Fibroblast of skin of left quadriceps (primary cell): ENCODE measurements at places on chromosomes 12 and 14.

DNA sequence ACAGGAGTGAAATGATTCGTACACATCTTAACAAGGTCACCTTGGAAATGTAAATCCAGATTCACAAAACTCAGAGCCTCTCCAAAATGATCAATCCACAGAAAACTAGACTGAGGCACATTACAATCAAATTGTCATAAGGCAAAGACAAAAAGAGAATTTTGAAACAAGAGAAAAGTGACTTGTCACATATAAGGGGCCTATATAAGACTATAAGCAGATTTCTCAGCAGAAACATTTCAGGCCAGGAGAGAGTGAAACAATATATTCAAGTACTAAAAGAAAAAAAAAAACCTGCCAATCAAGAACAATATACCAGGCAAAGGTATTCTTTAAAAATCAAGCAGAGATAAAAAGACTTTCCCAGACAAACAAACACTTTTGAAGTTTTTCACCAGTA, 429.1 kb downstream of the BCAT1 start:
- DNase-seq, result no peak

- no peak for DNase-seq
These were observed 467.8 kb downstream of the NRXN3 start for GRCh38 chr14:78637908-78638475.

GRCh38 chr12:15200641-15201040, 20.6 kb downstream of the RERG start:
- DNase-seq, result no peak

GRCh38 chr12:14199455-14200198, 165.9 kb upstream of the ATF7IP start:
- DNase-seq, result no peak

DNA sequence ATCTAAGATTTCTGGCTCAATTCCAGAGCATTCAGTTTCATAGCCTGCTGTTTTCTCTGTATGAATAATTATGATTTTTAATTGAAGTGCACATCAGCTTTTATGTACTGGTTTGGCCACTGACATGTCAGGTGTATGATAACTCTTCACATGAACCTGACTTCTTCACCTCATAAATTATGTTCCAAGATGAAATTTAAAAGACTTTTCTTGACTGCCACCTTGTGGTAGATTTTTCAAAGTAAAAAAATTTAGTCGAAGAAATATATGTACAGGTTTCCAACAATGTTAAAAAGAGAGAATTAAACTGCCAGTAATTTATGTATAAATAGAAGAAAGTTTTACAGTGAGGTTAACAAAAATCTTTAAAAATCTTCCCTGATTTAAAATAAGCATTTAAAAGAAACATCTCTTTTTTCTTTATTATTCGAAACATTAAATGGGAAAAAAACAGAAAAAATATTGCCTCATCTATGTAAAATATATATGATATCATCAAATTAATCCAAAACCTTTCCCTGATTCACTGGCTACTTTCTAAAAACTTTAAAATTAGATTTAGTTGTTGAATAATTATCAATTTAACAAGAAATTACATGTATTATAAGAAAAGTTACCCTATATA, 124.9 kb upstream of the ATXN7L3B start:
- DNase-seq, result no peak

- DNase-seq, result no peak
These were observed 25.3 kb downstream of the PRPF40B start for GRCh38 chr12:49648712-49649003.

- DNase-seq, result no peak
These were observed 635.4 kb upstream of the ATXN7L3B start for GRCh38 chr12:73902260-73902659.

DNA sequence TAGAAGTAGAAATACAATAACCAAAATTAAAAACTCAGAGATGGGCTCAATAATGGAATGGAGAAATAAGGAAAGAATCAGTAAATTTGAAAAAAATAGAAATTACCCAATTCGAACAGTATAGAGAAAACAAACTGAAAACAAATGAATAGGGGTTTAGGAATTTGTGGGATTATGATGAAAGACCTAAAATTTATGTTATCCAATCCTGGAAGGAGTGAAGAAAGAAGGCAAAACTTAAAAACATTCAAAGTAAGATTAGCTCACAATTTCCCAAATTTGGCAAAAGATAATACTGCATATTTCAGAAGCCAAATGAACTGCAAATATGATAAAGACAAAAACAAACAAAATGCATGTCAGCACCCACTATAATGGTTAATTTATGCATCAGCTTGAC, 177.1 kb downstream of the CCDC91 start:
- no peak for DNase-seq

GRCh38 chr12:998020-998874, 7.2 kb downstream of the ERC1 start:
- DNase-seq, result no peak

- DNase-seq, result no peak
These were observed 336.6 kb downstream of the ACSS3 start for GRCh38 chr12:81414441-81414840.

DNA sequence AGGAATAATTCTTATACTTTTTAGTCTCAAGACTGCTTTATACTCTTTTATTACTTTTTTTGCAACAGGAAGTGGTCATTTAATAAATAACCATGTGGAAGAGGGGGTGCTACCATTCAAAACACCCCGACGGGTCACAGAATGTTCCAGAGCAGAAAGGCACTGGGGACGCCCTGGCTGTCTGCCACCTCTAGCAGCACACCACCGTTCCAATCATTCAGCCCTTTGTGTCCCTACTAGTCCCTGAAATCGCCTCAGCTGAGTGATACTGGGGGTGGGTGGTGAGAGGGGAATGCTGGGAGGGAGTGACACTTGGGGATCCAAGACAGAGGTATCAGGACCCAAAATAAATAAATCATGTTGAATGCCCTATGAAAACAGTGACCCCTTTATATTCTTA, 52.4 kb downstream of the MON2 start:
- no peak for DNase-seq

DNA sequence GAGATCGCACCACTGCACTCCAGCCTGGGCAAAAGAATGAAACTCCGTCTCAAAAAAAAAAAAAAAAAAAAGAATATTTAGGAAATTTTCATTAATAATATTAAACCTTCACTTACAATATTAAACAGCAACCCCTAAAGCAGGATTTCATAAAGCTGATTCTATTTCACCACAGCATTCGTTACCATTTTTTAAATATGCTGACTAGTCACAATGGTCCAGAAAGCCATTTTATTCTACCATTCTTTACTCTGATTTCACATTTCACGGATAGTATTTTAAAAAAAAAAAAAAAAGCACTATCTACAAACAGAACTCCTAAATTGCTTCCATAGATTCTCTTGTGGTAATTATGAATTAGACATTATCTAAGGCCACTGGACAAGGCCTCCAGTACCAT, 27.6 kb downstream of the SARNP start:
- DNase-seq, result no peak

GRCh38 chr12:99223579-99223978, 424.0 kb upstream of the GARIN6 start:
- no peak for DNase-seq

DNA sequence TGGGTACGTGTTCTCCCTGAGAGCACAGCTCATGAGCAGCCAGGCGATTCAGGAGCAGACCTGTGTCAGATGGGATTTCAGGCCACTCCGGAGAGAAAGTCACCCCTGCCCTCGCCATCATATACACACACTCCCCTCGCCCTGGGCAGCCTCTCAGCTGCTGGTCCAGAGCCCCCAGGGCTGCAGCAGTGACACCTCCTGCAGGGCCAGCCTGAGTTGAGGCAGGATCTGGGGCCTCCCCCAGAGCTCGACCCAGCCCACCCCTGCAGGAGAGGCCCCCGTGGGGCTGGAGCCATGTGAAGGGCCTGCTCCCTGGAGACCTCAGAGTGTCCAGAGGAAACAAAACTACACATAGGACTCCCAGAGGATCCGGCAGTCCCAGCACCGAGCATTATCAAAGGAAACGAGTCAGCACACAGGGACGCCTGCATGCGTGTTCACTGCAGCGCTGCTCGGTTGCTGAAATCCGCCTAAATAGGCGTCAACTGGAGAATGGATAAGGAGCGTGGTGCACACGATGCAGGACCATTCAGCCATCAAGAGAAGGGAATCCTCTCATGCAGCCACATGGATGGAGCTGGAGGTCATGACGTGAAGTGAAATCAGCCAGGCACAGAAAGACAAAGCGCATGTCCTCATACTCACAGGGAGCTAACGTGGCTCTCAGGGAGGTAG, 104.0 kb downstream of the TNFAIP2 start:
- DNase-seq, result no peak

DNA sequence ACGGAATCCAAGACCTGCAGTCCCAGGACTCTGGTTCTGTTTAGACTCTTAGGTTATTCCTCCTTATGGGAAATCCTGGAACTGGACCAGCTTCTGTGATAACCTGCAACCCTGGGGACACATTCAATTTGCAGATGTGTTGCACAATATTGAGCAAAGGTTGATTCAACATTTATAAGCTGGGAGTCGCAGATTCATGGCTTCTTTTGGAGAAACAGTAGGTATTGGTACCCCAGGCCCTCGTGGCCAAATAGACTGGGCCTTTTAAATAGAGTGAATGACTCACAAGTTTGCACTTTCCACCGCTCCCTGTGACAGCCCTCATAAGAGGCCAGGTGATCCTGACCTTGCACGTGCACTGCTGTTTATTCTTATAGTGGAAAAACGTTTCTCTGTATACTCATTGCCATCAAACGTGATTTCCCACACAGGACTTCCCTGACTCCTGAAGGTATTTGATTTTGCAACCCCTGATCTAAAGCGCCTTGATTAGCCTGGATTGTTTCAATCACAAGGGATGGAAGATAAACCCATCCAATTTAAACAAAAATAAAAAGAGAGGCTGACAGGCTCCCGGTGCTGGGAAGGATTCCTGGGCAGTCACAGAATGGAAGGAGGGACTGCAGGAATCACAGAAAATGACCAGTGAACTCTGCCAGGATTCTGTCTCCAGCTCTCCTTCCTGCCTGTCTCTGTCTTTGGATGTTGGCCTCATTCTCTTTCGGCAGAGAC, 98.0 kb downstream of the VCPKMT start:
- no peak for DNase-seq

DNA sequence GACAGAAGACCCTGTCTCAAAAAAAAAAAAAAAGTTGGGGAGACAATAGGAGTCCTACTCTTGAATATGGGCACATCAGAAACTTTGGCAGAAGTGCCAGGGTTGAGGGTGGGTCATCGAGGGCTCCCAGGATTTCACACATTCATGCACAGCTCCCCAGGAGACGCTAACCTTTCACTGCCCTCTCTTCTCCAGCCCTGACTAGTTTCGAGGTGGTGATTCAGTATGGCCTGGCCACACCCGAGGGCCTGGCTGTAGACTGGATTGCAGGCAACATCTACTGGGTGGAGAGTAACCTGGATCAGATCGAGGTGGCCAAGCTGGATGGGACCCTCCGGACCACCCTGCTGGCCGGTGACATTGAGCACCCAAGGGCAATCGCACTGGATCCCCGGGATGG, 29.4 kb upstream of the LRP1-AS start:
- no peak for DNase-seq

- DNase-seq, result no peak
These were observed 7.3 kb upstream of the RNASE1 start for GRCh38 chr14:20809917-20810316.

GRCh38 chr12:116609319-116610114, 50.3 kb downstream of the MAP1LC3B2 start:
- no peak for DNase-seq

DNA sequence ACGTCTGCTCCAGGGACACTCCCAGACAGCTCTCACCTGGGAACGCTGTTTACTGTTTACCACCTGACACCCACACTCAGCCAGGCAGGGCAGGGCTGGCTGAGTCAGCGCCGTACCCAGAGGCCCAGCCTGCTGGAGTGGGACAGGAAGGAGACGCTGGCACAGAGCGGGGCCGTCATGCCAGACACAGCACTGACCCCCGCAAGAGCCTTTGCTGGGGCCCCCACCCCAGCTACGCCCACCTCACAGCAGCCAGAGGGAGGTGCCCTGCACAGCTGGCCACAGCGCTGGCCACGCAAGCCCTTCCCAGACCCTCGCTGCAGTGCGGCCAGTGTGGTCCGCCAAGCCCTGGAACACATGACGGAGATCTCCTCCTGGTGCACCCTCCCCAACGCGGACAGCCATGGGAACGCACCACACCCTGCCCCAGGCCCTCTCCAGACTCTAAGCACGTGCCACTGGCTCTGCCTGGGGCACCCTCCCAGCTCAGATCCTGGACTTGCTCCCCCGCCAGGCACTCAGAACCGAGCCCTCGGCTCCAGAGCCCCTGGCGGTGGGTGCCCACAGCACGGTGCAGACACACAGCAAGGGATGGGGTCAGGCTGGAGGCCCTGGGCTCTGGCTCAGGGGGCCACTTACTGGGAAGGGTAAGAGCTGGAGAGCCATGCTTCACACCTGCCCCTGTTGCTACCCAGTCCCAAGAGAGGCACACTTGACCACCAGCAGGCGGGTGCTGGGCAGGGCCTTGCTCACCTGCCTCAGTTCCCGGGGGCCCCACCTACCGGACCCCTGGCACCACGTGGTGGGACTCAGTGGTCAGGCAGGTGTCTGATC, 5.7 kb downstream of the AHNAK2 start:
- DNase-seq, result no peak

GRCh38 chr14:62093736-62094135, 331.5 kb downstream of the SNAPC1 start:
- DNase-seq, result no peak

GRCh38 chr12:109232731-109233130, 76.4 kb downstream of the FOXN4 start:
- DNase-seq, result no peak

DNA sequence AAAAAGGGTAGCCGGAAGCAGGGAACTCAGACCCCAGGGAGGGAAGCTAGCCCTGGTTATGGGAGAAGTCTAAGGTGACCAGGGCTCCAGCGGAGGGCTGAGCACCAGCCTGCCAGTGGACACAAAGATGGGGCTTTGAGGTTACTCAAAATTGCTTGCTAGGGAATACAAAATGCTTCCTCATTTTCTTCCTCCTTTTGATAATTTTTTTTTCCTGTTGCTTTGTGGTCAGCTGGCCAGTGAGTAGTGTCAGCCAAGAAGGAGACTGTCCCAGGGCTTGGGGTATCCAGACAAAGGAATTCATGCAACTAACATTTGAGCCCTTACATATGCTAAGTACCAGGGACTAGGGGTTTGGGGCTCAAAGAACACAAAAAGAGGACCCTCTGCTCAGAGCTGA, 206.2 kb downstream of the PPM1H start:
- DNase-seq, result no peak

DNA sequence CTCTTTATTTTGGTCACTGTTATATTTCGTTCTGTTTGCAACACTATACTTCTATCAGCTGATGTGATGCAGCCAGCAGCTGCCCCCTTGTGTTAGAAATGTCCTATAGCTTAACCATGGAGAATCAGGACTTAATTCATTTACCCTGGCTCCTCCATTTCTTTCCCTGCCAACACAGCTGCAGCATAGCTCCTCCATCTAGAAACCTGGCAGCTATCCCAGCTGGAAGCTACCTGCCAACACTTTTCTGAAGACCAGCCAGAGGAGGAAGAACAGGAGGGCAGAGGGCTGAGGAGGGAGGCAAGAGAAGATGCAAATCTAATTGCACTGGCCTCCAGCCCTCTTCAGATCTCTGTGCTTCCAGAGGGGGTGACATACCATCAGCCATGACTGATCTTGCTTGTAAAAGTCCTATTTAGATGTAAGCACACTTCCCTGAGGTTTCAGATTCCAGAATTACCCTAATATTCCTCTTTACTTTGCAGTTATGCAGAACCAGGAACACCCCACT, 156.8 kb upstream of the TMEM260 start:
- DNase-seq, result peak; percentile 47

GRCh38 chr12:20832911-20833310, 22.4 kb downstream of the SLCO1B3 start:
- no peak for DNase-seq
